ENCODE measurements at places on chromosomes 1 and 21. TPM values are rescaled to one million over a fixed set of nuclear protein-coding genes. Genes with fewer than 3 reads are reported as not detected.

Gene NIBAN1
- polyA plus RNA-seq = 203 TPM

DNA sequence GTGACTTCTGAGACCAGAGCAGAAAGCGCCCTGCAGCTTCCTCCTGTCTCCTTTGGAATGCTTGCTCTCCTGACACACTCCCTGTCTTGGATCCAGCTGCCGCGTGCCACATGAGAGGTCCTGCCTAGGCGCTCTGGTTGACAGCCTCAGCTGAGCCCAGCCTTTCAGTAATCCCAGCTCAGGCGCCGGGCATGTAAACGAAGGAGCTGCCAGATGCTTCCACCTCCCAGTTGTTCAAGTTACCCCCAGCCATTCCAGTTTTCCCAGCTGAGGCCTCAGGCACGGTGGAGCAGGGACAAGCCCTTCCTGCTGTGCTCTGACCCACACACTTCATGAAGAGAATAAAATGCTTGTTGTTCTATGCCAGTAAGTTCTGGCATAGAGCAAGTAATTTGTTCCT lies 14.3 kb upstream of the CD34 start:
- no peak for DNase-seq

DNA sequence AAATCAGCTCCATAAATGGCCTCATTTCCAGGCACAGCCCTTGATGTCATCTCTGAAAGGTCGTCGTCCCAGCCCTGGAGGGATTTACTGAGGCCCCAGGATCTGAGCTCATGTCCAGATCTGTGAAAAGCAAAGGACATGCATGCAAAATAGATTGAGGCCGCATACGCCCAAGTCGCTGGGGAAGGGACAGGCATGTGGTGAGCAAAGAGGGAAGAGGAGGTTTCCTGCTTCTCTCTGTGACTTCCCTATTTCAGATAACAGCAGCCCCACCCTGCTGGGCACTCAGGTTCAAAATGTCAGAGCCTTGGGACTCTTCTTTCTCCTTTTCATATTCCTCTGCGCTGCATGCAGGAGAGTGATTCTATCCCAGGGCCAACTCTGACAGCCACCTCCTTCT lies 197.2 kb downstream of the ADSS2 start:
- no peak for DNase-seq

Gene PTCH2
- 2.2 TPM for polyA plus RNA-seq

DNA sequence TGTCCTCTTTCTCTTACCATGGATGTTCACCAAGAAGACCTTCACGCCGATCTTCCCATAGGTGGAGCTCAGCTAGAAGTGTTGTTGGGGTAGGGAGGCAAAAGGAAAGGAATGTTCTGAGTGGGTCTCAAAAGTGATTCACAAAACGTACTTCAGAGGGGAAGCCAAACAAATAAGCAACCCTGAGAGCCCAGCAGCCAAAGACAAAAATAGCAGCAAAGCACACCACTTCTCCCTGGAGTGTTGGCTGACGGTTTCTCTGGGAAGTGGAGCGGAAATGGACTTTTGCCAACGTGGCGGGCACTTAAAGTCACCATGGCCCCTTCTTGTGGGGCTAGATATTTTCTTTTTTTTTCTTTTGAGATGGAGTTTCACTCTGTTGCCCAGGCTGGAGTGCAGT lies 23.1 kb downstream of the SLC26A9 start:
- no peak for DNase-seq

DNA sequence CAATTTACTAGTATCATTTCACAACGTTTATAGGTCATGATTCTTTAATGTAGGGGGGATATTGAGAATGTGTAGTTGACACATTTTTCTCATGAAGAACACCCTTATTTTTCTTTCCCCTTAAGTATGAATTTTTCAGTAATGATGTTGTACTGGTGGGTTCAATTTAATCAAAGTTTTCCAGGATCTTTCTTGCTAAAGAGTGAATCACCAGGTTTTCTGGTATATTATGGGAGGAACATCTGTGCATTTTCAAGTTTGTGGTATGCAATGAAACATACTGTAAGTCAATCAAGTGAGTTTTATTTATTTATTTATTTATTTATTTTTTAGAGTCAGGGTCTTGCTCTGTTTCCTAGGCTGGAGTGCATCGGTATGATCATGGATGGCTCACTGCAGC lies 221.2 kb upstream of the PTGFR start:
- DNase-seq = no peak

- DNase-seq = no peak
Measured at GRCh38 chr1:92356956-92357355, 58.1 kb downstream of the RPAP2 start.

- DNase-seq = no peak
Measured at GRCh38 chr1:82177192-82177591, 376.5 kb downstream of the ADGRL2 start.

- DNase-seq = no peak
Measured at GRCh38 chr1:2837823-2838222, 36.3 kb upstream of the TTC34 start.

- DNase-seq = no peak
Measured at GRCh38 chr1:27795601-27796000, 22.6 kb downstream of the STX12 start.

Gene OR2L8
- not detected for polyA plus RNA-seq

- DNase-seq = no peak
Measured at GRCh38 chr1:5913078-5913845, 79.0 kb downstream of the NPHP4 start.

DNA sequence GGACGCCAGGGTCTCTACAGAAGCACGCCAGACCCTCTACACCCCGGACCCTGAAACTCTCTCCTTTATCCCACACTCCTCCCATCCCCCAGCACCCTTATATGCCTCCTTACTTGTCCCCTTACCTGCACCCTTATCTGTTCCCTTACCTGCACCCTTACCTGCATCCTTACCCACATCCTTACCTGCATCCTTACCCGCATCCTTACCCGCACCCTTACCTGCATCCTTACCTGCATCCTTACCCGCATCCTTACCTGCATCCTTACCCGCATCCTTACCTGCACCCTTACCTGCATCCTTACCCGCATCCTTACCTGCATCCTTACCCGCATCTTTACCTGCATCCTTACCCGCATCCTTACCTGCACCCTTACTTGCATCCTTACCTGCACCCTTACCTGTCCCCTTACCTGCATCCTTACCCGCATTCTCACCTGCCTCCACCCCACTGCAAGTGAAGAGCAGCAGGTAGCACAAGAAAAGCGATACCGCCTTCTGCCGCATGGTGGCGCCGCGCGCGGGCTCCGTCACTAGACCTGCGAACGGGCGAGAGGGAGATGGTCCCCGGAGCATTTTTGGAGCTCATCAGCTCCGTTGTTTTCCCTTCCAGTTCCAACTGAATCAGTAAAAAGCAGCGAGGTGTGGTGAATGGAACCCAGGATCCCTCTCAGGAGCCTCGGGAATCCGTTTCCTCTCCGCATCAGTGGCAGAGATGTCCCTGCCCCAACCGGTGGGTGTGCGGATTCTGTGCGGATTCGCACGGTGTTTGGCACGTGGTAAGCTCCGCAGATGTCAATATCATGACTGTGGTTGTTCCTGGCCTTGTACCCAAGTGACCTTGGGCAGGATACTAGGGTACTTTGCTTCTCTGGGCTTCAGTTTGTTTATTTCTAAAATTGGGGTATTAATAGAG lies 2.9 kb downstream of the IFI6 start:
- no peak for DNase-seq

DNA sequence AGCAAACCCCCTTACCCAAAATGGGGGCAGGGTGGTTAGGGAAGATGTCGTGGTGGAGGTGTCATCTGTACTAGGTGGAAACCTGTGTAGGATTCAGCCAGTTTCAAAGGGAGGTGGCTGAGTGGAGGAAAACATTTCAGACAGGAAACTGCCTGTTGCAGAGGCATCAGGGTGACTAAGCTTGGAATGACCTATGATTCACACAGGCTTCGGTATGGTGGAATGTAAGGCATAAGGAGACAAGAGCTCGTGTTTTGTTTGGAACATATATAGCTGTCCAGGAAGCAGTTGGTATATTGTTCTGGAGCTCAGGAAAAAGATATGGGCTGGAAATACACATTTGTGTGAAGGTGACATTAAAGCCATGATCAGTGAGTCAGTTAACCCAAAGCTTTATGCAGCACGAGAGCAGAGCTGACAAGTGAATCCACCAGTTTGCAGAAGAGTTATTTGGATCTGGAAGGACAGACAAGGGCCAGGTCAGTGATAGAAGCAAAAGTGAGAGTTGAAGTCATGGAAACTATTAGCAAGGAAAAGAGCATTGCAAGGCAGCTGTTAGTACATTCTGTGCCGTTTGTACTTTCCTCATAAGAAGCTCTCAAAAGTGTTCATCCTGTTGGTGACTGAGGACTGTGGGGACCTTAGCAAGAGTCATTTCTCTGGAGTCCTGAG lies 12.2 kb downstream of the UTP25 start:
- no peak for DNase-seq

GRCh38 chr1:107659961-107660360 lies 305.0 kb downstream of the VAV3 start:
- no peak for DNase-seq

- DNase-seq = no peak
Measured at GRCh38 chr1:33973799-33974545, 110.1 kb downstream of the HMGB4 start.

DNA sequence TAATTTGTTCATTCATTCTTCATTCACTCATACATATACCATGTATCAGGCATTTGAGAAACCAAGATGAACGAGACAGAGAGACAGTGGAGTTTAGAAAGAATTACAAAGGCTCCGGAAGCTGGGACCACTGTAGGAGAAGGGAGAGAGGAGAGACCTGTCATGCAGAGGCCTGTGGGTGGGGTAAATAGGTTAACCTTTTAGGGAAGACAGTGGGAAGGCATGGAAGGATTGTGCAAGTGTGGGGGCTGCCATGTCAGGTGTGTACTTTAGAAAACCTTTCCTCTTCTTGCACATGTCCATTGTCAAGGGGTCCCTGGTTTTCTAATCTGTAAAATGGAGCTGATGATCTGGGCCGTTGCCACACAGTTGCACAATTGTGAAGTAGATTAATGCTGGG lies 44.2 kb upstream of the POU3F1 start:
- DNase-seq = no peak

DNA sequence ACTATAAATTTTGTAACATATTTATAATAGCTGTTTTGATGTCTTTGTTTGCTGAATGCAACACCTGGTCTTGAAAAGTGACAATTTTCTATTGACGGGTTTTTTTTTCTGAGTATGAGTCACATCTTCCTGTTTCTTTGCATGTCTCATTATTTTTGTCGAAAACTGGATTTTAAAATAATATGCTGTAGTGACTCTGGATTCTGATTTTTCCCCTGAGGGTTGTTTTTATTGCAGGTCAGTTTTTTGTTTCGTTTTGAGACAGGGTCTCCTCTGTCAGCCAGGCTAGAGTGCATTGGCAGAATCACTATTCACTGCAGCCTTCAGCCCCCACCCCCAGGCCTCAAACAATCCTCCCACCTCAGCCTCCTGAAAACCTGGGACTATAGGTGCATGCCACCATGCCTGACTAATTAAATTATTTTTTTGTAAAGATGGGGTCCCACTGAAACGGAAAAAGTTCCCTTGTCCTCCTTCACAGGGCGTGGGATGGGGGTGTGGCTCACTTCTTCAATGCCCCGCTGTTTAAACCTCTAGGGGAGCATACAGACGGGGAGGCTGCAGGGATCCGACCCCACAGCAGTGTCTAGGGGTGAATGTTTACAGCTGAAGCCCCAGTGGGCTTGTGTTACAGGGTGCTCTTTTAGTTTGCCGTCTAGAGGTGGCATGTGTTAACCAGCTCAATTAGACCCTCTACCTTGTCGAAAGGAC lies 11.3 kb upstream of the PPIE start:
- DNase-seq = no peak

DNA sequence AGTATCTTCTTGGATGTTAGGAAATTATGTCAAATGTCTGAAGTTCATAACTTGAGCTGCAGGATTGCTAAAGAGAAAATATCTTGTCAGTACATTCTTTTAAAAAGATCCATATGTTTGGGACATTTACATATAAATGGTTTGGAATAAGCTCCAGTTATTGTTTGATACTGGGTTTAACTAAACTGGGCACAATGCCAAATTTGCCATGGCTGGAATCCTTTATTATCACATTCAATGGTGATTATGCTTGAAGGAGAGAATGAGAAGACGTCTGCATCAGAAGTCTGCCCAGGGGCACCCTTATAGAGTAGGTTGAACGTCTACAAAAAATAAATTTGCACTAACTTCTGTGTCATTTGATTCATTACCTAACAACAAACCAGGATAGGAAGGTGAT lies 652.5 kb downstream of the AMY1C start:
- DNase-seq = no peak

DNA sequence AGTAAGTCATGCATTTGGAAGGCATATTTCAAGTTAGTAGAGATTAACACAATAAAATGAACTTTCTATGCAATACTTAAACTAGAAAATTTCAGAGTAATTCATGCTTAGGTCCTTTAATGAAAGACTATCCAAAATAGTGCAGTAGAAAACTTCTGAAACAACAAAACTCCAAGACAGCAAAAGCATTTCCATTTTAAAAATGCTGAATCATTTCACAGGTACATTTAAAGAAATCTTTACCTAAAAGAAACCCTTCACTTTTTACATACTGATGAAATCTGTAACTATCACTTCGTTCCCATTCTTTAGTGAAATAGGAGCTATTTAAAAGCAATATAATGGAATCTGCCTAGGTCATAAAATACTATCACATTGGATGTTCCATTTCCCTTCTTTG lies 17.5 kb downstream of the CSDE1 start:
- DNase-seq = no peak

- no peak for DNase-seq
Measured at GRCh38 chr1:237672748-237673147, 218.0 kb downstream of the ZP4 start.

GRCh38 chr1:183630748-183631147 lies 4.8 kb downstream of the ARPC5 start:
- no peak for DNase-seq

- DNase-seq = no peak
Measured at GRCh38 chr1:6822530-6823359, 37.5 kb downstream of the CAMTA1 start.

DNA sequence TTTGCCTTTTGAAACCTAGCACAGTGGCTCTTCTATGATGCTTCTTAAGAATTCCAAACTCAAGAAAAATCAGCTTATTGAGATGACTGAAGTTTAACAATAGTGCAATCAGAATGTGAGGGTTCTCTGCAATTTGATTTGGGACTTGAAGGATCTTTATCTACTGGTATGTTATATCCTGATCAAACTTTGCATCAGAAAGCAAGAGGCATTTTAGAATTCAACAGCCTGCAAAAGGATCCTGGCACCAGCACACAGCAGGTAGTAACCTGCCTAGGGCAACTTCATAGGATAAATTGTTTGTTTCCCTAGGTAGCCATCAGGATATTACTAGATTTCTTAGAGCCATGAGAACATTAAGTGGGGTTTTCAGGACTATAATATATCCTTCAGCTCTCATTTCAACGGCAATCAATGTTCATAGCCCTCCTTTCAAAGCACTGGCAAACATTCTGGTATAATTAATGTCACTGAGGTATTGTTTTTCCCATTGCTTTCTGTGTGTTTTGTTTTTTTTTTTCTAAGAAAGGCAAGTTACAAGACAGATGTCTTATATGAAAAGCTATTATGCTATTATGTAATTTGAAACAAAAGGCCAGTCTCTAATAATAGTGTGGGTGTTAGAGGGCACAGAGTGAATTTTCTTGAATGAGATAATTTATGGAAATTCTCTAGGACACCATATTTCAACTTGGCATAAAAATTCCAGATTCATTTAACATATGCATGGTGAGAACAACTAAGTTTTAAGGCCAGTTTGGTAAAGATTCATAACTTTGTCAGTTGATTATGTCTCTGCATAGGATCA lies 34.5 kb downstream of the NTNG1 start:
- DNase-seq = no peak

Data from urinary bladder (tissue), 4 donors.